ENCODE measurements at places on chromosomes 6 and 20.
A peak's percentile ranks its signal among the peaks of the same experiment; 100 is the strongest.

- DNase-seq, result peak; percentile 37
Observed at GRCh38 chr20:63775096-63775978, 35.8 kb downstream of the SLC2A4RG start.

DNA sequence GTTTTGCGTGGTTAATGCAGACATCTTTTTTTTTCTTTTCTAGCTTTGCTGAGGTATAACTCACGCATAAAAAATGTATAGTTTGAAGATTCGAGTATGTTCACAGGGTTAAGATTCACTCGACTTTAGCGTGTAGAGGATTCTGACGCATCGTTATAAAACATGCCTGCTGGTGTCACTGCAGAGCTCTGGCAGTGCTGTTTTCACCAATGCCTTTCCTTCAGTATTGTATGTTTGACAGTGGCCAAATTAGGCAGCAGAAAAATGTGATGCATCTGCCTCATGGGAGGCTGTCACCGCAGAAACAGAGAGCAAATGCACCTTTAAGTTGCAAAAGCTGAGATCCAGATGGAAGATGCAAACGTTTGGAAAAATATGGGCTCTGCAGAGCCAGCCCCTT is 18.0 kb upstream of the SIRPB2 start:
- no peak for DNase-seq

DNA sequence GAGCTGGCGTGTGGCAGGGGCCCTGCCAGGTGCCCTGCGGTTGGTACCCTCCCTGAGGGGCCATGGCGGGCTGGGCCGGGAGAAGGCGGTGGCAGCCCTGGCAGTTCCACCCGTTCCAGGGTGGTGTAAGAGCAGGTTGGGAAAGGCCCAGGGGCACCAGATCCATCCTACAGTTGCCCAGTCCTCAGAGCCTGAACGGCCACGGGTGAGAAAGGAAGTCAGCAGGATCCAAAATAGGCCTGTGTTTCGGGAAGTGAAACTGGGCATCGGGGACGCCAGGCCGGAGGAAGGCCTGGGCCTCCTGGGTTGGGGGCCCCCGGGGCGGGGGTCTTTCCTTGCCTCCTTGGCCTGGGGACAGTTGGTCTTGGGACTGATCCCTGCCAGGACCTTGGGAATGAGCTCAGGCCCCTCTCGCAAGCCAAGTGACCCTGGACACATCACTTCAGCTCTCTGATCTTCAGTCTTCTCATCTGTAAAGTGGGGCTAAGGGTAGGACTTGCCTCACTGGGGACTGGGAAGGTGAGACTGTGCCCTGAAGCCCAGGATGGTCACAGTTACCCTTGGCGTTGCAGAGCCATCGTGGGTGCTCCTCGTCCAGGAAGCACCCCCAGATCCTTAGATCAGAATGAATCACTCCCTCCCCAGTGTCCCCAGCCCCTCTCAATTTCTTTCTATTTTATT is 18.1 kb upstream of the NOL4L start:
- DNase-seq, result no peak

DNA sequence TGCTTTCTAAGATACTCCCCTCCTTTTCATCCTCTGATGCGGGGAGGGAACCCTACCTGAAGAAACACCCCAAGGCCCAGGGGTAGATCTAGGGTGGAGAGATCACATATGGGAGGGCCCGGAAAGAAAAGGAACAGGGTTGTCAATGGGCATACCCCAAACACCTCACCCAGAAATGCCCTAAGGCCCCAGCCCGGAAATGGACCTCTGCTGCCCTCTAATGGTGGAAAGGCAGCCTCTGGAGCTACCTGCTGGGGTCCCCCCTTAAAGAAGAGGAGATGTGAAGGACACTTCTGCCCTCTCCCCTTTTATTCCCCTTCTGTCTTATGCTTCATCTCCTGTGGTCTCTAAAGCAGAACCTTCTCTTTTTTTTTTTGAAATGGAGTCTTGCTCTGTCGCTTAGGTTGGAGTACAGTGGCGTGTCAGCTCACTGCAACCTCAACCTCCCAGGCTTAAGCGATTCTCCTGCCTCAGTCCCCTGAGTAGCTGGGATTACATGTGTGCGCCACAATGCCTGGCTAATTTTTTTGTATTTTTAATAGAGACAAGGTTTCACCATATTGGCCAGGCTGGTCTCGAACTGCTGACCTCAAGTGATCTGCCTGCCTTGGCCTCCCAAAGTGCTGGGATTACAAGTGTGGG is 458 bp upstream of the ARMC12 start:
- DNase-seq, result no peak

DNA sequence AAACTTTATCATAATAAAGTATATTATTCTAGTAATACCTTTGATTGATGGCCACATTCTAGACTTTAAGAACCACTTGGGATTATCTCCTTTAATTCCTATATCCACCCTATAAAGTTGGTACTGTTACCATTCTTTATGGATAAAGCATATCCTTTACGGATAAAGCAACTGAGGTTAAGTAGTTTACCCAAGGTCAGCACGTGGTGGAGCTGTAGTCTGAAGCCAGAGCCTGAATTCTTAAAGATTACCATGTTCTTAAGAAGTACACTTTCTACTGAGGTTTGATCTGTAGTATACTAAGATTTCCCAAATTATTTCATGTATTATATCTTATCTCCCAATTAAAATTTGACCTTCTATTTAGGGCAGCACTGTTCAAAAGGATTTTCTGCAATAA is 3.0 kb upstream of the NCOA7 start:
- DNase-seq, result no peak

GRCh38 chr6:43490523-43490939 is 13.2 kb downstream of the TJAP1 start:
- DNase-seq, result no peak

DNA sequence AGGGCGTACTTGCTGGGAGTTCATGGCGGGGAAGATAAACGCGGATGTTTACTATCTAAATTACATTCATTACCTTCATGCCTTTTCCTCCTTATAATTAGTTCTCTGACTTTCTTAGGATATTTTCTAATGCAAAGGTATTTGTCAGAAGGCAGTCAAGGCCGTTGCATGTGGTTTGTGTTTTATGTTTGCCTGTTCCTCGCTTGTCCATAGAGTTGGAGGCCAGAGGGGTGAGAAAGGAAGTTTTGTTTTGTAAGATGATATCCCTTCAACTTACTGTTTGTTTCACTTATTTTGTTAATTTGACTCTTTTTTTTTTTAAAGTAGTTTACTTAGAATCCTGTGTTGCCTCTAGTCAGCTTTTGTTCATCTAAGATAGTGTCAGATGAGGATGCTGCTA is 4.0 kb upstream of the CCN2 start:
- no peak for DNase-seq

DNA sequence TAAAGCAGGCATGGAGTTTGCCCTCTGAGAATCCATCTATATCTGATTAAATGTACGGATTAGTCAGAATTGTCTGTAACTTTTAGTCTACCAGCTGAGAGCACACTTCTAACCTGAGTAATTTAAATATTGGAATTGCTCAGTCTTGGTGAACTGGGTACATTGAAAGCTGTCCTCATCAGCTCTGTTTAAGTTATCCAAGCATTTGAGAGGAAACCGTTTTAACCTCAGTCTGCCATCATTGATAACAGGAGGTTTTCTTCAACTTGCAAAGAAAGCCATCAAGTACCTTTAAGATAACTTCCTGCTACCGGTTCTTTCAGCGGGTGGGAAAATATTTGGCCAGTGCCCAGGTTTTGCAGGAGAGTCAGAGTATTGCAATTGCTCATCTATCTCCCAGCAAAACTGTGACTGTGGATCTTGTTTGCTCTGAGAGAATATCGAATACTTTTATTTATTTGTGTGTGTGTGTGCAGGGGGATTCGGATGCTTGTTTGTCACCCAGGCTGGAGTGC is 31.1 kb upstream of the F13A1 start:
- DNase-seq, result no peak

DNA sequence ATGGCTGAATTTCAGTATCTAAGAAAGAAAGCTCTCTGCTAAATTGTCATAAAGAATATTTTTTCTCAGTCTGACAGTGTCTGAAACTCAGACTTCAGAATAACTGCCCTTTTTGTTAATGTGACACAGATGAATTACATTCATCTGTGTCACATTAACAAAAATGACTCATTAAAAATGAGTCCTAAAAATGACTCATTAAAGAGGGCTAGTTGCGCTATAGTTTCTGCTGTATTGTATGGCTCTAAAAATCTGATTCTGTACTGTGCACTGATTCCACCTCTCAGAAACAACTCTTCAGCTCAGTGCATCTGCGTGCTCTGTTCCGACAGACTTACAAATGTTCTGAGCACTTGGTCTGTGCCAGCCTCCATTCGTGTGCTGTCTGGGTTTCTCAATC is 15.0 kb downstream of the RNF114 start:
- DNase-seq, result no peak

- no peak for DNase-seq
Observed at GRCh38 chr20:10490706-10491105, 55.6 kb downstream of the SLX4IP start.

DNA sequence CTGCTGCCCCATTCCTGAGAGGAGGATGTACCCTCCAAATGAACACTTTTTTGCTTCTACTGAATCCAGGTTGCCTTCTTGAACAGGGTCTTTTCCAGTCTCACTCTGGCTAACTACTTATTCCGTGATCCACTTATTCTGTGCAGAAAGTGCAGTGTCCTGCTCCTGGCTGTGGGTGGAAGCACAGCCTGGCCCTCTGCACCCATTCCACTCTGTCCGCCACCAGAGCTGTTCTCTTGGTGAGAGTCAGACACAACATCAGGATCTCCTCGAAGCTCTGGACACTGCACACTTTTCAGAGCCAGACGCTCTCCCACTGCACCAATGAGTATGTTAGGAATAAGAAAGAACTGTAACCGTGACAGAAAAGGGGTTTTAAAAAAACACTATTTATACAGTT is 174.2 kb downstream of the MCHR2 start:
- DNase-seq, result no peak

DNA sequence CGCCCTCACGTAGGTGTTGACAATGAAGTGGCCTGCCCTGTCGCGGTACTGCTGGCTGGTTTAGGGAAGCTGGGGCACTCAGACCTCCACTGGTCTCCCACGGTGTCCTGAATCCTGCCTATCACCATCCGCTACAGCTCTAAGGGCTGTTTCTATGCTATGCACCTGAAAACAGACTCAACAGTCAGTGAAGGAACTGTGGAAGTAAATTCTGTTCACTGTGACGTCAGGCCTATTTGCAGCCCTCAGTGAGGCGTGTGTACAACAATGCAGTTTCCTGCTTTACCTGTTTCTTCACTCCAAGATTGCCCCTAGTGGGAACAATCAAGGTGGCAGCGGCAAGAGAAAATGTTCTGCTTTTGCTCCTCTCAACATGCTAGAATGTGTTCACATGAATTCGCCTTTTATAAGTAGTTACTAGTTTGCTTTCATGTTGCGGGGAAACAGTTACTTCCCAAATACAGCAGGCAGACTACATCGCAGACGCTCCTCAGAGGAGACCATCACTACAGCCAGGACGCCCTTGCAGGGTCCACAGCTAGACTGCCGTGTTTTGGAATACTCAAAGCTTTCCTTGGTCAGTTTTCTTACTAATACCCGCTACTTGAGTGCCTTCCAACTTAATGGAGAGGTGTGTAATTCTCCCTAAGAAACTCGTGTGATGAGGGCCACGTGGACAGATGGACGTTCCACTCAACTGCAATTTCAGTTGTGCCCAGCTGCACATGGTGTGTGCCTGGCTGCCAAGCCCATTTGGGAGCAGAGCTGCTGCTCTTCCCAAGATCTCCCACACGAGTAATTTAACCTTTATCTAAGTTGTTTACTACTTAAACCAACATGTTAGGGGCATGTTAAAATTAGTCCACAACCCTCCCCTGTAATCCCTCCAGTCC is 25.4 kb downstream of the DIDO1 start:
- no peak for DNase-seq

DNA sequence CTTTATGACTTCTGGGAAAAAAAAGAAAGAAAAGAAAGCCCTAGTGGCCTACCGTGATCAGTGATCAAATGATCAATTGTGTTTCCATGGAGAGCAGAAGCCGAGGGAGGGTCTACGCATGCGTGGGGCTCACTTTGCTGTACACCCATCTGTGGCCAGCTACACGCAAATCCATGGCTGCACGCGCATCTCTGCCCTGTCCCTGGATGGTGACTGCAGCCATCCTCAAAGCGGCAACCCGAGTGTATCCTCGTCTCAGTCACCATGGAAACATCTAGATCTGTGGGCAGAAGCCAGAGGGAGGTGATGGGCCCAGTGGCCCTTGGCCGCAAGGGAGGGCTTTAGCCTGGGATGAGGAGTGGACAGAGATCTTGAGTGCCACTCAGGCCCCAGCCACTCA is 785 bp upstream of the ULBP3 start:
- no peak for DNase-seq

DNA sequence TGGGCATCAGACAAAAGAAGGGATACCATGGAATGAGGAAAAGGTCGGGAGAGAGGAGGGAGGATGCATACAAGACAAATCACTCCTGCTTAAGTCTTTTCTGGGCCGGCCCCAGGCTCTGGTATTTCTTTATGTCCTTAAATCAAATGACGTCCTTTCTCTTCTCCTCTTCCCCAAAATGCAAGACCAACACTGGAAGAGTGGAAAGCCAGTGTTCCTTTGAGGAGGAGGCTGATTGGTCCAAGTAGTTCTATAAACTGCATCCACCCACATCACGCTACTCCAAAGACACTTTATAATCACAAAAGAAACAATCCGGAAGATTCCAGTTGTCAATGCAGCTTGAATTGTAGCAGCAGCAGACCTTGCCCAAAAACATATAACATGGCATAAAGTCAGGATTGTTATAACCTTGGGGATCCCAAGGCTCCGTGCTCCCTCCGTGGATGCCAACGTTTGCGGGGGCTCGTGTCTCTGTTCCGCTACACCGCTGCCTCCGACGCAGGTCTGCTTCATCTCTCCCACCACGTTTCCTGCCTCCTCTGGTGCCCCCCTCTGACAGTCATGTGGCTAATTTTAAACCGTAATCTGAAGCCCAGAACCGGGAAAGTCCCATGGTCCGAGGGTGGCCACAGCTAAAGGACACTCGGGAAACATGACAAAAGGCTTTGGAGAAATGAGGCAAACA is 47.1 kb downstream of the MCUR1 start:
- DNase-seq, result no peak

- no peak for DNase-seq
Observed at GRCh38 chr20:24444526-24445190, 24.8 kb upstream of the SYNDIG1 start.

- DNase-seq, result no peak
Observed at GRCh38 chr6:168242111-168242939, 77.3 kb downstream of the DACT2 start.

DNA sequence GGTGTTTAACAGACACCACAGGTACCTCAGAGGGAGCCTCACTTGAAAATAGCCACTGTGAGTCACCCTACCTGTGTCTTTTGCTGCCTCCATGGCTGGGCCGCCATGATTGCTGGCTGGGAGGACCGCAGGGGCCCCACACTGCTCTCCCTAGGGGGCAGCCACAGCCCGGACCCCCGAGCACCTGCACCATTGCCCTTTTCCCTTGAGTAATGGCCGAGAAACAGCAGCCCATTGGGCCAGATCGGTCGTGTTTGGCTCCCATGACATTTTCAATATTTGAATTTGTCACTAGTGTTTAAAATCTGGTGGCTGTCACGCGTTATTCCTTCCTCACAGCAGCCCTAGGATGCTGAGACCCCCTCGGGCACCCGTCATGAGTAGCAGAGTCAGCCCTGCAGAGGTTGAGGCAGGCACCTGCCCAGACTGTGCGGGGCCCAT is 6.7 kb downstream of the ZBP1 start:
- no peak for DNase-seq

- DNase-seq, result no peak
Observed at GRCh38 chr20:52432740-52433139, 241.2 kb upstream of the ZFP64 start.
